MG63 (cell line): ENCODE measurements at places on chromosomes 13 and 19. TPM values are rescaled to one million over a fixed set of nuclear protein-coding genes. Genes with fewer than 3 reads are reported as not detected.

GRCh38 chr19:16034958-16035560 lies 41.2 kb upstream of the TPM4 start:
- no peak for DNase-seq

DNA sequence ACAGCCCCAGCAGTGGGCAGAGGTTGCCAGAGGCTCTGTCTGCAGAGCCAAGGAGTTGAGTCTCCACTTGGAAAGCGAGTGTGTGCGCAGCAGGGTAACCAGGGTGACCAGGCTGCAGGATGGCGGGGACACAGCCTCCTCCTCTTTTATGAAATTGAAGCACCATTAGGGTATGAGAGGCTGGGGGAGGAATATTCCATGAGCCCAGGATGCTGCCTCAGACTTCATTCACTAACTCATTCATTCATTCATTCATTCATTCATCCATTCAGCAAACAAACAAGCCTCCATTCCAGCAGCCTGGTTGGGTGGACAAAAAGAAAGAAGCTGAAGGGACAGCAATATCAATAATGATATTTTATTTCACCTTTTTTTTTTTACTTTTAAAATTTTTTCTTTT lies 6.6 kb upstream of the LMTK3 start:
- no peak for DNase-seq

DNA sequence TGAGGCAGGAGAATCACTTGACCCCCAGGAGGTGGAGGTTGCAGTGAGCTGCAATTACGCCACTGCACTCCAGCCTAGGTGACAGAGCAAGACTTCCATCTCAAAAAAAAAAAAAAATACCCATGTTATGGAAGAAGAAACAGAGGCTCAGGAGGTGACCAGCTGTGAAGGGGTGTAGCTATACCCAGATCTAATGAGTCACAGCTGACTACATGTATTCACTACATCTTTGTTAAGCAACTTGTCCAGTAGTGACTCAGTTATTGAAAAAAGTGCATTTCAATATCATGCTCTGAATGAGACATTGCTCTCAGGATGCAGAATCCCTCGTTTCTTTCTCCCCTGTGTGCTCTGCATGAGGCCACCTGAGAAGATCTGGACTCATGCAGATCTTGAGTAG lies 16.1 kb upstream of the SPART start:
- DNase-seq = no peak

GRCh38 chr13:112456138-112457056 lies 80.2 kb downstream of the SPACA7 start:
- no peak for DNase-seq

DNA sequence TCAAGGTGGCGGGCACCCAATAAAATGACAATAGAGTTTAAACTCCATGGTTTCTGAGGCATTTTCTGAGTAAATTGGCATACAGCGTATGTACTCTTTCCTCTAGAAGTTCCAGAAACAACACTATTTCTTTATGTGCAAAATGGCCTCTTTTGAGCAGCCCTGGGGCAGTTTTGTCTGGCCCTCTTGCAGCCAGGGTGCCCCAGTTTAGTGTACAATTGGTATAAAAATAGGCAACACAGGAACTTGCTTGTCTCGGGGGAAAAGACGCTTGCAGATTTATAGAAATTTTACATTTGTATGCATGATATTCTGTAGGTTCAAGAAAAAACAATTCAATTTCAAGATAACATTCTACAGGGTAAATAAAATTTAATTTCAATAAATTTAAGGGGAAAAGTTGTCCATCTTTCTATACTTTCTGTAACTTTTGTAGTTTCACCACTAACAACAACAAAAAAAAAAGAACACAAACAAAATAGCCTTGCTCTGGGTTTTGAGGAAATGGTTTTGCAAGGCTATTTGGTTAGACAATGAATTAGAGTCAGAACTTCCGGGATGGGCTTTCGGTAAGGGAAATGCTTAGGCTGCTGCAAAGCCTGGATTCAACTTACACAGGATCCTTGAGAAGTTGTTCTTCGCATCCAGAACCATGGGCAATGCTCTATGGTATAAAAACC lies 45.3 kb downstream of the LRCH1 start:
- no peak for DNase-seq

GRCh38 chr19:42286349-42287016 lies 15.4 kb upstream of the PRR19 start:
- DNase-seq = no peak

DNA sequence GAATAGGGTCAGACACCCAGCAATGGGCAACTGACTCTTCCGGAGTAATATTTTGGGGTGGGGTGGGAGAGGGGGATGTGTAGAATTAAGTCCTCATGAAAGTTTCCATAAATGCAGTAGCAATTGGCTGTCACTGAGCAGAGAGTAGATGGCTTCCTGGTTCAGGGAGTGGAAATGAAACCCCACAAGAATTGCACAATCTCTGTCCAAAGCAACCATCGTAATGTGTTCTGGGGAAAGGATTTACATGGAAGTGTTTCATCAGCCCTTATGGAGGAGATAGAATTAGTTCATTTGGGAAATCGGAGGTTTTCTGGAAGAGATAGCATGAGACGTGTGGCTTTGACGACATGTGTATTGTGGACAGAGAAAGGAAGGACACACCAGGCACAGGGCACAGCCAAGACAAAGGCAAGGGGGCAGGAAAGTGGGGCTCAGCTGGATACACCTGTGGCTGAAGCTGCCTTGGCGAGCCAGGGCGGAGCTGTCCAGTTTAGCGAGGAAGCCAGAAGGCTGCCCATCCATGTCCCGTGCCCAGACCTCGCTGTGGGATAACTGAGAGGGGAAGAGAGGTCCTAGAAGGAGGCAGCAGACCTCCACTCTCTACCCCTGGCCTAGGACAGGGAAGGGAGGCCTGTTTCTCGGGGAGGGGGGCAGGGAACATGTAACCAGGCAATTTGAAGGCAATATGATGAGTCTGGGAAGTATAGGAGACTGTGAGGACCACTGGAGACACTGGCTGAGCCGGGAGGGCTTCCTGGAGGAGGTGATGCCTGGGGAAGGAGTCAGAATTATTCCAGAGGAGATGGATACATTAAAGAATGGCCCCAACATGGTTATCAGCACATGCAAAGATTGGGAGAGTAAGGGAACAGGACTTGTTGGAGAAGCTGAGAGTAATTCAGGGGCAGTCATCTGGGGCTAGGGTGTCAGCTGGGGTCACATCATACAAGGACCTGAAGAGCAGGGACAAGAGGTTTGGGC lies 2.6 kb upstream of the CLEC4G start:
- no peak for DNase-seq

GRCh38 chr19:28296506-28296905 lies 916.4 kb downstream of the UQCRFS1 start:
- DNase-seq = peak; percentile 35

DNA sequence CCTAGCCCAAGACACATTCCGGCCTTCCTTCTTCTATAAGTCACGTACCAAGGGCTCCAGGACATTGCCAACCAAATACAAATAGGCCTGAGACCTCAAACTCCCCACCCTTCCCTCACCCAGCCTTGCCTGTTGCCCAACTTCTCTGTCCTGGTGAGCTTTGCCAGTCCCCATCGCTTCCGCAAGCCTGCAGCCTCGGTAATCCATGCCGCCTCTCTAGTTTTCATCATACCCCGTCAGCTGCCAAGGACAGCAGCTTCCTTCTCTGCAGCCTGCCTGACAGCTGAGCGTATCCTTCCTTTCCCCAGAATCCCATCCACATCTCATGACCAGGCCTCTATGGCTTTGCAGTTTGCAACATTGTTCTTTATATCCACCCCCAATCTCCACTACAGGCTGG lies 36.6 kb upstream of the POMP start:
- no peak for DNase-seq

- DNase-seq = no peak
These were observed 15.4 kb downstream of the TLE5 start for GRCh38 chr19:3046698-3047495.

- no peak for DNase-seq
These were observed 58.5 kb downstream of the SPATA13 start for GRCh38 chr13:24218977-24219376.

- no peak for DNase-seq
These were observed 126.1 kb upstream of the MCF2L start for GRCh38 chr13:112842931-112843391.

DNA sequence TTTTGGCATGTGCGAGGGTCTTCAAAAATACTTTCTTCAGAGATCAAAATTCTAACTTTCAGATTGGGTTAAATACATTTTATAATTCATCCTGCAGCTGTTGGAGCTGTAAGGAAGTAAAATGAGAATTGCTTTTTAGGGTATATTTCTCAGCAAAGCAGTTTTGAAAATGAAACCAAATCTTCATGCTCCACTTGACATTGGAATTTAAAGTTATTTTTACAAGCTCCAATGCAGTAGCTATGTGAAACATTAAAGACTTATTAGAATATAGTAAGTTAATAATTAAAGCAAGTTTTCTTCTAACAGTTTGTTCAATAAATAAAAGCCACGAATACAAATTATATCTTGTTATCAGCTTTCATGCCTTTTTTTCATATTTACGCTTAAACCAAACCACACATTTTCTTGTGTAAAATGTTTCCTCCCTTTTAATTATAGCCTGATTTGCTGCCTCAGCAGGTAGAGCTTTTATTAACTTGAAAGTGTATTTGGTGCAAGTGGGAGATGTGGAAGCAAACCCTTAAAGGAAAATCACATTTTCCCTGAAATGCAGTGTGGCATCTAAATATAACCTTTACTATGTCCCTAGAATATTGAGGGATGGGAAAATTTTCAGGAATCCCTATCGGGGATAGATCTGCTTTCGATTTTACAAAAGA lies 12.4 kb upstream of the MICU2 start:
- no peak for DNase-seq

- DNase-seq = peak; percentile 5
These were observed 86.8 kb downstream of the UBL3 start for GRCh38 chr13:29763436-29764180.

GRCh38 chr13:109981000-109981399 lies 194.6 kb upstream of the IRS2 start:
- DNase-seq = no peak

- DNase-seq = no peak
These were observed 462.0 kb upstream of the ZNF507 start for GRCh38 chr19:31883296-31883990.

C1QTNF9B gene
- total RNA-seq = not detected in 2 replicates

NPAS1 gene
- total RNA-seq = 0.33 TPM in 1 of 2 replicates, not detected in the other

RYR1 gene
- not detected in 2 replicates for total RNA-seq

ZNF85 gene
- total RNA-seq = 0.67 and 1.3 TPM in 2 replicates

CRYL1 gene
- total RNA-seq = 4.3 and 22.9 TPM in 2 replicates

TUBA3C gene
- not detected in 2 replicates for total RNA-seq

ETV2 gene
- not detected in 2 replicates for total RNA-seq

FOSB gene
- total RNA-seq = 0.33 TPM in 1 of 2 replicates, not detected in the other

NBEA gene
- total RNA-seq = 0.05 and 0.16 TPM in 2 replicates
